Activated CD4-positive, alpha-beta T cell treated with anti-CD3 and anti-CD28 coated beads, Interleukin-2, amount 10 ng/mL, durations not matched to agents 7 days and 5 days (primary cell): ENCODE measurements at places on chromosomes 12 and 14.

GRCh38 chr12:98895086-98895651 is 250.1 kb downstream of the APAF1 start:
- no peaks in the 10 kb centered on the region for H3K4me1 ChIP-seq
- H3K36me3 ChIP-seq: no peaks in the 10 kb centered on the region
- no peak overlapping the region for H3K27ac ChIP-seq
- DNase-seq: no peak
- peaks cover 63% of the 10 kb centered on the region for H3K27me3 ChIP-seq

DNA sequence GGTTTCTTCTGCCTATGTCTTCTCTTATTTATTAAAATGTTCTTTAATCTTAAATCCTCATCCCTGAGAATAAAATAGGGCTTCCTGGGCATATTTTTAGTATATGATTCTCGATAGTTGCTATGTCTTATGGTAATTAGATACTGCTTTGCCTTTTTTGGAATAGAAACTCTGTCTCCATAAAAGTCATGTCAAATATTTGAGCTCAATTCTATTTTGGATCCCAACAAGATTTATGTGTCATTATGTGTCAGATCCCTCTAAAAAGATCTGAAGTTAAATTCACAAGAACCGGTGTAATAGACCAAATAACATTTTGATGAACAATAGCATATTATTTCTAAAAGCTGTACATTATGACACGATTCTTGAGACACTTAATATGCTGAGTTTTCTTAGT is 312.5 kb upstream of the PDE3A start:
- no peak for DNase-seq
- no peaks in the 10 kb centered on the region for H3K4me1 ChIP-seq
- H3K27ac ChIP-seq: no peak overlapping the region
- H3K4me3 ChIP-seq: no peak overlapping the region
- H3K36me3 ChIP-seq: no peaks in the 10 kb centered on the region

- H3K4me3 ChIP-seq: no peak overlapping the region
- no peaks in the 10 kb centered on the region for H3K36me3 ChIP-seq
- DNase-seq: peak; percentile 67
- H3K27ac ChIP-seq: no peak overlapping the region
- H3K4me1 ChIP-seq: peaks cover 6% of the 10 kb centered on the region
Observed at GRCh38 chr12:120944645-120945217, 33.6 kb upstream of the HNF1A start.

DNA sequence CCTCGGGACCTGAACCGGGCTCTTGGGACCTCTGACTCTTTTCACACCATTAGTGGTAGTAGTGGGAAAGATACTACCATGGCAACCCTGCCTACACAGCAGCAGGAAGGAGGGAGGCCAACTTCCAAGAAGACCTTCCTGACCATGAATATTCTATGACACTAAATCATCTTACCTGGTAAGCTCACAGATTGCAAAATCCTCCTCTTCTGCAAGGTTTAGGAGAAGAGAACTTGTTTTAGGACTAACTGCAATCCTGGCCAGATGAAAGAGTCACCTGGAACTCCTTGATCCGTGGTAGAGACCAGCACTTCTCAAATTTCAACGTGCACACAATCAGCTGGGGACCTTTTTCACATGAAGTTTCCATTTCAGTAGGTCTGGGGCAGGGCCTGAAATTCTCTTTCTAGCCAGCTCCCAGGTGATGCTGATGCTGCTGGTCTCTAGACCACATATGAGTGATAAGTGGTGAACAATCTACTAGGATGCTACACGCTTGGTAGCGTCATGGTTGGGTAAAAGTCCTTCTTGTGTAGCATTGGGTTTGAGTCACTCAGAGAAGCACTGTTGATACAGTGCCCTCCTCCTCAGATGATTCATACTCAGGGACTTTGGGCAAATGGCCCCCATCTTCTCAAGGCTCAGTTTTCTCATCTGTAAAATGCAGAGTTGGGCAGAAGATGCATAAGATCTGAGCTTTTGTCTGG is 35.6 kb upstream of the FICD start:
- no peaks in the 10 kb centered on the region for H3K27me3 ChIP-seq
- H3K27ac ChIP-seq: no peak overlapping the region
- no peak for DNase-seq
- H3K4me1 ChIP-seq: no peaks in the 10 kb centered on the region

- no peak overlapping the region for H3K4me3 ChIP-seq
- H3K36me3 ChIP-seq: peaks cover 2% of the 10 kb centered on the region
- H3K27me3 ChIP-seq: no peaks in the 10 kb centered on the region
- H3K4me1 ChIP-seq: peaks cover 6% of the 10 kb centered on the region
- H3K27ac ChIP-seq: no peak overlapping the region
Observed at GRCh38 chr12:103791350-103791920, 49.6 kb downstream of the NT5DC3 start.
